ENCODE measurements at places on chromosomes 16 and 17.

DNA sequence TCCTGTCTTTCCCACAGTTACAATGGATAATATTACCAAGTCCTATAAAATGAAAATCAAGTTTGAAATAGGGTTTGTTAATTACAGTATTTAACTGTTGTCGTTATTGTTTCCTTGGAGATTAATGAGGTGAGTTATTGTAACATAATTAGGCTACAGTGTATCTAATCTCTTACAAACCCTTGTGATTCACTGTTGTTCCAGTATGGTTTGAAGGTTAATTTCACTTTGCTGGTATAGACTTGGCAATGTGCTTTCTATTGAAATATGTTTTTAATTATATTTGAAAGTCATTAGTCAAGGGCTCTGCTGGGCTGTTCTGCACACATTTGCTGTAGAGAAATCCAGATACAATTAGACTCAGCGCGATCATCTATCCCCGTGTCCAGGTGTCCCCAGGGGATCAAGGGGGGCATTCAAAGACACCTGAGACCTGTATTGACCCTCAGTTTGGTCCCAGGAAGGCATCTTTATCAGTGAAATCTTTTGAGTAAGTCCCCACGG, 624.6 kb upstream of the EEF2KMT start:
- no peak for DNase-seq

- peak; percentile 77 for DNase-seq
Measured at GRCh38 chr17:4948931-4949320, 596 bp upstream of the PFN1 start.

DNA sequence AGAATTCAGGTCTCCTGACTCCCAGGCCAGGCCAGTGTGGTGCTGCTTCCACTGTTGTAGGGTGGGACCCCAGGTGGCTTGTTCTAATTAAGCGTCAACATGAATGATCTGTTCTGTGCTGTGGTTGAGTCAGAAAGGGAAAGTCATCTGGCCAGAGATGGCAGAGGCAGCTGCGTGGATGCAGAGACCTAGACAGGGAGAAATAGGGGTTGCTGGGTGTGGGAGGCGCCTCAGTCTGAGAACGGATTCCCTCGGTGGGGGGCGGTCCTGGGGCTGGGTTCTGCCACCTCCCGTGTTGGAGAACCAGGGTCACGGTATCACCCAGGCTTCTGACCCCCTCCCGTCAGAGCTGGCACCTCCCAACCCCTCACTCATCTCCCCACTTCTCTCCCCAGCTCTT, 5.6 kb downstream of the FBRS start:
- no peak for DNase-seq

DNA sequence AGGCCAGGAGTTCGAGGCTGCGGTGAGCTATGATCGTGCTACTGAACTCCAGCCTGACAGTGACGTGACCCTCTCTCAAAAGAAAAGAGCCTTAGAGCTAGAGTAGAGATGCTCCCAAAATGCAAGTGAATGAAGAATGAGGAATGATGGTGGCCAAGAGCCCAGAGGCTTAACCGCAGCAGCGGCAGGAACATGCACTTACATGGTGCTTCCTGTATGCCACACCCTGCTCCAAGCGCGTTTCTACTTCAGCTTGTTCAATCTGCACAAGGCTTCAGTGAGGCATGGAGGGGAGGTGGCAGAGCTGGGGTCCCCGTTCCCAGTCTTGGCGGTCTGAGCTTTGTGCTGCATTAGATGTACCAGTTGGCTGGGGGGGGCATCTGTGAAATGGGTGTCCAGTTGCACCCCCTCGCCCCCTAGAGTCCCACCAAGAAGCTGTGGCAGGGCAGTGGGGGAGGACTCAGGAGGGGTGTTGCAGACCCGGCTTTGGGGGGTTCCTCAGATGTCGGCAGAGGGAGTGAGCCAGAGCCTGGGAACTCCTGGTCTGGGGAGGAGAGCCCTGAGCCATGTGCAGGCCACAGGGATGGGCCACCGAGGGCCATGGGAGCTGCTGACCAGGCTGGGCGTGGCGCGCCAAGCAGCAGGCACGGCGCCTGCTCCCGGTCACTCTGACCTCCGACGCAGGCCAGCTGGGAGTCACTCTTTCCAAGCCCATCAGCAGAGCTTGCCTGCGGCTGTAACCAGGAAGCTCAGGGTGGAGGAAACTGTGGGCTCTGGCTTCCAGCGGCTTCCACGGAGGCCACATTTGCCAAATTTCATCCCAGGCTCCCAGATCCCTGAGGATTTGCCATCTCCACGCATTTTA, 260.1 kb downstream of the PARN start:
- no peak for DNase-seq

GRCh38 chr16:11668623-11669379, 546 bp downstream of the SNN start:
- no peak for DNase-seq

DNA sequence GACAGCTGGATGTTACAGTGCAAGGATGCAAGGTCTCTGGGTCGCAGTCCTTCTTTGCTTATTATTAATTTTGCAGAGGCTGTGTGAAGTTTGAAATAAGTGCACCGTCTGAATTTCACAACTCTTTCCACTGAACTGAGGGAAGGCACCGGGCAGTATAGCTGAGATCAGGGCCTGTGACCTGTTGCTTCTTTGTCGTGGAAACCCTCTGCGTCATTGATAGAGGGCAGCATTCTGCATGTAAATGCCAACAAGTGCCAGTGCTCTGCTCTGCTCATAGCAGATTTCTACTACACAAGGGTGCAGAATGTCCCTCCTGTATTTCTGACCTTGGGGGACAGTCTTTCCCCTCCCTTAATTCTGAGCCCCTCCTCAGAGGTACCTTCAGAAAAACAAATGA, 26.0 kb downstream of the CD300LF start:
- no peak for DNase-seq

DNA sequence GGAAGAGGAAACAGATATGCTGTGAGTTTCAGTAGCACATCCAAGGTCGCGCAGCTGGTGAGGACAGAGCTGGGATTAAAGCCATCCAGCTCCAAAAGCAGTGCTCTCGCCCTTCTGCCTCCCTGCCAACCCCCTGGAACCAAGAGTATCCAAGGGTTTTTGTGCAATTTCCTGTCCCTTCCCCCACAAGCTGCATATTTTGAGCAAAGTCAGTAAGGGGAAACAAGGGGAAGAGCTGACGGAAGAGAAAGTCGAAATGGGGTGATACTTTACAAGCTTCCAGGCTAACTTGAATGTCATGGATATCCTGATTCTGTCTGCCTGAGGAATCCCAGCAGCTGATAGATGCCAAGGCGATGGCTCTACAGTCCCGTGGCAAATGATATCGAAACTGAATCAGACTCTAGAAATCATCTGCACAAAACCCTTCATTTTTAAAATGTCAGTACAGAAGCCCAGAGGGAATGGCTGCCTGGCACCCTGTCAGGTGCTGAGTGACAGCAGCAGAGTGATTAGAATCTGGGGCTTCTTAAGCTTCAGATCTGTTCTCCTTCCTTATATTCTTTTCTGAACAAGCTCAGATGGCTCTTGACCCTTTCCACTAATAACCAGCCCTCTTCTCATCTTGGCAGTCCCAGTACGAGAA, 42.9 kb upstream of the TEKT3 start:
- no peak for DNase-seq

DNA sequence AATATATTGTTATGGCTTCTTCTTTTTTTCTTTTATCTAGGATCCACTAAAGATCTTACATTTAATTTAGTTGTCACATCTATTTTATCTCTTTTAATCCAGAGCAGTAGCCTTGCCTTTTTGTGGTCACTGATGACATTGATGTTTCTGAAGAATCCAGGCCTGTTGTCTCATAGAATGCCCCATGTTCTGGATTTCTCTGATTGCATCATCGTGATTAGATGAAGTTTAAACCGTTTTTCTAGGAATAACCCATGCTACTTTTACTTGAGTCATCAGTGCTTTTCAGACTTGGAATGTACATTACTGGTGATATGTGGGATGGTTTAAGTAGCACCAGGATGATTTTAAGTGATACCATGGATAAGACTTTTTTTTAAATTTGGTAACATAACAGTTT, 106.4 kb upstream of the CES5A start:
- no peak for DNase-seq

- no peak for DNase-seq
Measured at GRCh38 chr17:409308-409847, 56.8 kb upstream of the RPH3AL start.

DNA sequence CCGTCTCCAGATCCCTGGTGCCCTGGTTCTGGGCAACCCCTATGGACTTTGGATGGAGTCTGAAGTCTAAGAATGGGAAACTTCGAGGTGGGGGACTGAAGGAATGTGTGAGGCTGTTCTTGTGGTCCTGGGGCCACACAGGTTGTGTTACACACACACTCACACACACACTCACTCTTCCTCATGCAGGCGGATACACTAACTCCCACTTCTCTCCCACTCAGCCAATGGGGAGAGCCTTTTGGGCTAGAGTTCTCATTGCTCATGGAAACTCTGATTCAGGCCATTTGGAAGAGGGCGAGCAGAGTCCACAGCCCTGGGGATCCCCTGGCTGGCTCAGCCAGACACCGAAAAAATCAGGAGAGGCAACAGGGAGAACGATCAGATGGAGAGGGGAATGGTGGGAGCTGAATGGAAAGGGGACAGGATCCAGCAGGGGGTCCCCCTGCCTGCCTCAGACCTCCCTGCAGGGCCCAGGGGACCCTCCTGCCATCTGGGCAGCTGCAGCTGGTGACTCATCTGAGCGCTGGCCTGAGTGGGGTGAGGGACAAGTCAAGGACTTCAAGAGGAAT, 9.1 kb downstream of the IGFBP4 start:
- DNase-seq, result peak; percentile 14

GRCh38 chr16:87821376-87822107, 47.8 kb downstream of the SLC7A5 start:
- no peak for DNase-seq

GRCh38 chr17:64628641-64629040, 33.5 kb downstream of the SMURF2 start:
- peak; percentile 27 for DNase-seq

DNA sequence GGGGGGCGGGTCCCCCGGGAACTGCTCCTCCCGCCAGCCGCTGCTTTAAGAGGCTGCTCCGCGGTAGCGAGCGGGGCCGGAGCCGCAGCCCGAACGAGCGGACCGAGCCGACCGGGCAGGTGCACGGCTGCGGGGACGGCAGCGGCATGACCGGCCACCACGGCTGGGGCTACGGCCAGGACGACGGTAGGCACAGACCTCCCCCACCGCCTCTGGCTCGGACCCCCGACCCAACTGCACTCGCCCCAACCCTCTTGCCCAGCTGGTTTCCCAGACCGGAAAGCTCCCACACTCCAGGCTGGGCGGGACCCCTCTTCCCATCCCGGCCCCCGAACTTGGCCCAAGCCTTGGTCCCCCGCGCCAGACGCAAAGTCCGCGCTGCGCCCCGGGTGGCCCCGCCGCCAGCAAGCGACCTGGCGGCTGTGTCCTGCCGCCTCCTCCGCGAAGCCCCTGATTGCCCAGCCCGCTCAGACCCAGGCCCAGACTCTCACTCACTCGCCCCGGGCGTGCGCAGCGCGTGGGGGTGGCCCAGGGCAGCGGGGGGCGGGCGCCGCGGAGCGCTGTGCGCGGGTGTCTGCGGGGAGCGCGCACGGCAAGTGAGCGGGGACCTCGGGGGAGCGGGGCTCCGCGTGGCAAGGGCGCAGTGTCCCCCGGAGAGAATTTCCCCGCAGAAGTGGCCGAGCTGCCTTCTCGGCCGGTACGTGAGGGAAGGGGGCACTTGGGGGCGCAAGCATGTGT, at the start of gene CA7:
CA7 (plus strand) TSS at position 73 of the 738 bp plus-strand sequence; CDS start at position 147, 74 bp downstream.
- no peak for DNase-seq

DNA sequence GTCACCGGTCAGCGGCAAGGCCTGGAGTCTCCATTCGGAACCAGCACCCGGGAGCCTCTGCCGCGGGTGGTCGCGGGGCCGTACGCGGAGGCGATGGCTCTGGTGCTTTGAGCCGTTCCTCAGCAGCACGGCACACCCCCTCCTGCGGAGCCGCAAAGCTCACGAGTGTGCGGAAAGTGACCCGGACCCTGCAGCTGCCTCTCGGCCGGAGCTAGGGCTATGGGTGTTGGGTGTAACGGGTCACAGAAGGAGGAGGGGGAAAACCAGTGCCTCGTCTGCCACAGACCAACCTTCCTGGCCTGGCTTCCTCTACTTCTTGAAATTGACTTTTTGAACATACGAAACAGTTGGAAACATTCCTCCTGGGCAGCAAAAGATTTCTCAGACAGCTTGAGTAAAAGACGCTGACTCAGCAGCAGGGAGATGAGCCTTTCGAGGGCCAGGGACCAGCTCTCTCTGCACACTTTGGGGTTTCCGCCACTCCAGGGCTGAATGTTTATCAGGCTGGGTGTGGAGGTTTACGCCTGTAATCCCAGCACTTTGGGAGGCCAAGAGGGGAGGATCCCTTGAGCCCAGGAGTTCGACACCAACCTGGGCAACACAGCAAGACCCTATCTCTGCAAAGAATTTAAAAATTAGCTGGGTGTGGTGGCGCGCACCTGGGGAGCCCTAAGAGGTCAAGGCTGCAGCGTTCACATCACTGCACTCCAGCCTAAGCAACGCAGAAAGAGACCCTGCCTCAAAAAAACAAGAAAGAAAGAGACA, 26.4 kb upstream of the PITPNA start:
- DNase-seq, result no peak

DNA sequence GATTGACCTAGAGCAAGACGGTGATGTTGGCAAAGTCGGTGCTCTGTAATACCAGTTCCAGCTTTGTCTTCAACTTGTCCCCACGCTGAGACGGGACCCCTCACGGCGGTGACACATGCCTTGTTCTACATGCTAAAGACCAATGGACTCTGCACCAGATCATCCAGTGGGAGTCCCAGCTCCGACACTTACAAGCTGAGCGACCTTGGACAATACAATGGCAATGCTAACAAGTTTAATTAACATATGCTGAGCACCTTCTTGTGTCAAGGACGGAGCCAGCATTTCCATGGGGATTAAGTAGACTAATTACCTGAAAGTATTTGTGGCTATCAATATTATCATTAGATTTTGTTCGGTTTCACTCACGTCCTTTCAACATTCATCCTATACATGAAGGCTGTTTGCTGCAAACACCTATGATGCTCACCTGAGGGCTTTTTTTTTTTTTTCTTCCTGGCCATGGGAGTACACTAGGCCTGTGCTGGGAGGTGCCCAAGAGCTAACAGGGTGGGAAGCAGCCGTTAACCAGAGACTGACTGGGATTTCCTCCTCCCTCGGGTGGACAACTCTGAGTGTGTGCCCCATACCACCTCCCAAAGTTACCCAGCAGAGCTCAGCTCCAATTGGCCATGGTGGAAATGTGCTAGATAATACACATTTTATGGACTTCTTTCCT, 308.6 kb upstream of the ZFHX3 start:
- no peak for DNase-seq

DNA sequence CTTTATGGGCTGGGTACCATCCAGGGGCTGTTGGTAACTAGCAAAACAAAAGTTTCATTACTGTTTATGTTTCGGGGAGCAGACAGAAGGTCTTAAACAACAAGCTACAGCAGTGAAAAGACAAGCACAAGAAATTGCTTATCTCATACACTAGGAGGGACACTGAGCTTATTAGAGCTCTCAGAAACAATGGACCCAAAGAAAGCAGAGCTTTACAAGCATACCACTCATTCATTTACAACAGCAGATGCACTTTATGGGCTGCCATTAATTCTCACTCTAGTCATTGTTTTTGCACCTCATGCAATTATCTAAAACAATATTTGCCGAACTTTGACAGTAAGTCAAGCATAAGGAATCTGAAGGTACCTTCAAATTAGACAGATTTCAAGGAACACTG, 10.0 kb downstream of the KRT16 start:
- no peak for DNase-seq
